ENCODE measurements at places on chromosomes 1 and 21.

GRCh38 chr1:103274886-103275285, 166.6 kb upstream of the COL11A1 start:
- no peak for DNase-seq

GRCh38 chr1:170596701-170597100, 64.7 kb downstream of the GORAB start:
- DNase-seq, result no peak

- DNase-seq, result no peak
Measured at GRCh38 chr1:84918726-84919336, 25.8 kb upstream of the LPAR3 start.

GRCh38 chr1:200323856-200324400, 85.9 kb downstream of the ZNF281 start:
- DNase-seq, result no peak

GRCh38 chr21:38993561-38993960, 187.8 kb downstream of the ETS2 start:
- DNase-seq, result peak; percentile 72

DNA sequence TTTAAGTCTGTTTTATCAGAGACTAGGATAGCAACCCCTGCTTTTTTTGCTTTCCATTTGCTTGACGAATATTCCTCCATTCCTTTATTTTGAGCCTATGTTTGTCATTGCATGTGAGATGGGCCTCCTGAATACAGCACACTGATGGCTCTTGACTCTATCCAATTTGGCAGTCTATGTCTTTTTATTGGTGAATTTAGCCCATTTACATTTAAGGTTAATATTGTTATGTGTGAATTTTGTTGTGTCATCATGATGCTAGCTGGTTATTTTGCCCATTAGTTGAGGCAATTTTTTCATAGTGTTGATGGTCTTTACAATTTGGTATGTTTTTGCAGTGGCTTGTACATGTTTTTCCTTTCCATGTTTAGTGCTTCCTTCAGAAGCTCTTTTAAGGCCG, 50.7 kb upstream of the PDE4B start:
- no peak for DNase-seq

DNA sequence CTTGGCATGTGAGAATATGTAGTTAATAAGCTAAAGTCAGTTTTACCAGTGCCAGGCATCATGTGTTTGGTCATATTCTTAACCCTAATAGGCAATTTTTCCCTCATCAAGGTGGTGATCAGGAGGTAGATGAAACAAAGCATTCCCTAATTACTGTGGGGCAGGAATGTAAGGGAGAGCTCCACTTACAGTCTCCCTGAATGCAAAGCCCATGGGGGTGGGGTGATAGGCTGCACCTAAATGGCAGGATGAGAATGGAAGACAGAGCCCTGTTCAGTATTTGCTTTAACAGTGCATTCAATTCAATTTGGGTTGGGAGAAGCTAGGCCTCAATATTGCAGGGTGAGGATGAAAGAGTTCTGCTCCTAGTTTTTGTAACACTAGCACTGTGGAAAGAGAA, 23.4 kb downstream of the ZNF678 start:
- no peak for DNase-seq

- no peak for DNase-seq
Measured at GRCh38 chr1:21647431-21648351, 21.5 kb downstream of the RAP1GAP start.

DNA sequence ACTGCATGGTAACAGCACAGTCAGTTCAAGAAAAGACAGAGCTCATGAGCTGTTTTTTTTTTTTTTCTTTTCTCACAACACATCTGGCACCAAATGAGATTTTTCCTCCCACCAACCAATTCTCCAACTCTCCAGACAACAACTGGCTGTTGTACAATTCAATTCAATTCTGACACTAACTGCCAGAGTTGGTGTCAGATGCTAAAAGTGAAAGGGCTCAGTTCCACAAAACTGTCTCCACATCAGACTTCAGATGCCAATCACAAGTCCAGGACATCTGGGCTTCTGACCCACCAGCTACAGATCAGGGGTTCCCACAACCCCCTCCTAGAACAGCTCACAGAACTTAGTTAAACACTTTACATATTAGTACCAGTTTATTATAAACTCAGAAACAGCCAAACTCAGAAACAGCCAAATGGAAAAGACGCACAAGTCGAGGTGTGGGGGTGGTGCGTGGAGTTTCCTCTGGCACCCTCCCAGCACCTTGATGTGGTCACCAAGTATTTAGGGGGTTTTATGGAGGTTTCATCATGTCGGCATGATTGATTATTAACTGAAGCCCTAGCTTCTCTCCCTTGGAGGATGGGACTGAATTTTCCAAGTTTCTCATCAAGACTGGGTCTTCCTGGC, 39.2 kb upstream of the LRRC8D start:
- no peak for DNase-seq

DNA sequence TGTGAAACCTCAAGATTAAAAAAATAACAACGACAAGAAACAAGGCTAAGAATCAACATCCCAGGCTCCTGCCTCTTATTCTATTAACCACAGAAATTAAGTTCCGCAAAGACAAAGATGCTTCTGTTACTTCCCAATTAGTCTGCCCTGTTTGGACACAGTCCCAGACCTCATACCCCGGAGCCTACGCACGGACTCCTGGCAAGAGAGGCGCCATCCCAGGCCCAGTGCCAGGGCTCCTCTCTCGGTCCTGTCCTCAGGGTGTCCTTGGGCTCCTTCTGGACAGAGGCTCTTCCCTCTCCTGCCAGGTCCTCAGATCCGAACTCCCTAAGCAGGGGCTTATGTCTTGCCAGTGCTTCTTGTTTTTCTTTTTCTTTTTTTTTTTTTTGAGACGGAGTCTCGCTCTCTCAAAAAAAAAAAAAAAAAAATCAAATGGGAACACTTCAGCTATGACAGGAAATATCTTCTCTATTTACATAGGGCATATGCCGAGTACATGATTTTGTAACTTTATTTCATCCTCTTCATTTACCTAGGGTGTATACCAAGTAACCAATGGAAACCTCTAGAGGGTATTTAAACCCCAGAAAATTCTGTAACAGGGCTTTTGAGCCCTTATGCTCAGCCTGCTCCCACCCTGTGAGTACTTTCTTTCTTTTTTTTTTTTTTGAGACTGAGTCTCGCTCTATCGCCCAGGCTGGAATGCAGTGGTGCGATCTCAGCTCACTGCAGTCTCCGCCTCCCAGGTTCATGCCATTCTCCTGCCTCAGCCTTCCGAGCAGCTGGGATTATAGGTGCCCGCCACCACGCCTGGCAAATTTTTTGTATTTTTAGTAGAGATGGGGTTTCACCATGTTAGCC, 11.7 kb upstream of the ENO1 start:
- peak; percentile 85 for DNase-seq

DNA sequence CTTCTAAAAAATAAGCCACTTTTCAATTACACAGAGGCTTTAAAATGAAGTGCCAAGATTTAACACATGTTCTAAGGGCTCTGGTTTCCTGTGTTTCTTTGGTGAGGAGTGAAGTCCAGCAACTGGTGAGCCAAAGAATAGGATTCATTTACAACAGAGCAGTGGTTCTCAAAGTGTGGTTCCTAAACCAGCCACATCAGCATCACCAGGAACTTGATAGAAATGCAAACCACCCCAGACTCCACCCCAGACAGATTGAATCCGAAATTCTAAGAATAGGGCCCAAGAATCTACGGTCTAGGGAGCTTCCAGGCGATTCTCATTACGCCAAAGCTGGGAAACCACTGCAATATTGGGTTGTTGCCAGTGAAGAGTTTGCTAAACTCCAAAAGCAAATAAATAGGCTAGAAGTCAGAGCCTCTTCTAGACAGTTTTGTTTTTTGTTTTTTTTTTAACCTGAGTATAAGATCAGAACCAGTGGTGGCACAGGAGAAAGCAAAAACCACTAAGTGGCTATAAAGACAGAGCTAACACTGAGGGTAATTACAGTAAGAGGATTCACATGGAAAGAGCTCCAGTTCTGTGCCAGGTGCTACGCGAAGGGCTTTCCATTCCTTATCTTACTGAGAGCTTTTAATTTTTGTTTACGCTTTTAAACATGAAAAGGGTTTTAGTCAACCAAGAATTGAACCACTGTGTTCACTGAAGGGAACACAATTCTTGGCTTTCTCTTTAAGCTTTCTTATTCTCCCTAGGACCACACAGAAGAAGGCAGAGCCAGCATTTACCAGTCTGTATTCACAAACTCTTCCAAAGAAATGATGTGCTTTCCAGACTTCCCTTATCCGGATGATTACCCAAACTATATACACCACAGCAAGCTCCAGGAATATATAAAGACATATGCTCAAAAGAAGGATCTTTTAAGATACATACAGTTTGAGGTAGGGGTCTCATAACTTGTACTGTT, 42.4 kb upstream of the FMO2 start:
- DNase-seq, result peak; percentile 30

- DNase-seq, result no peak
Measured at GRCh38 chr1:216285052-216285451, 138.2 kb downstream of the USH2A start.

GRCh38 chr1:18148461-18148860, 40.9 kb downstream of the IGSF21 start:
- DNase-seq, result no peak

DNA sequence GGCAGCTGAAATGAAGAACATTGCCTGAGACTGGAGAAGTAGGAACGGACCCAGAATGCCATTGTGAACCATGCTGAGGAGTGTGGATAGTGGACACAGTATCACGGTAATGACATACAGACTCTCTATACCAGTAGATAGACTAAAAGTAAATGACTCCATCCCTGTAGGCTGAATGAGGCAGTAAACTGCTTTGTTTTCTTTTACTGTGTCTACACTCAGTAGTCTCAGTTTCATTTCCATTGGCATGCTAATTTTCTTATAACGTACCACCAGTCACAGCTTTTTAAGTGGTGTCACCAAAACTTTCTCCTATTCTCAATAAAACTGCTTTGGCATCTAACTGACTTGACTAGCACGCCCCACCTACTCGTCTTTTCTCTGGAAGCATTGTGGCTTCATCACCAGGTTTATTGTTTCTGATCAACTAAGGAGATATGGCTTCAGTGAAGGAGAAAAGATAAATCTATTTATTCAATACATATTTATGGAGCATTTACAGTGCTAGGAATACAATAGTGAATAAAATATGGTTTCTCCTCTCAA, 8.4 kb upstream of the ZNF697 start:
- no peak for DNase-seq

GRCh38 chr1:165356876-165357275, 361 bp upstream of the LMX1A start:
- DNase-seq, result no peak

DNA sequence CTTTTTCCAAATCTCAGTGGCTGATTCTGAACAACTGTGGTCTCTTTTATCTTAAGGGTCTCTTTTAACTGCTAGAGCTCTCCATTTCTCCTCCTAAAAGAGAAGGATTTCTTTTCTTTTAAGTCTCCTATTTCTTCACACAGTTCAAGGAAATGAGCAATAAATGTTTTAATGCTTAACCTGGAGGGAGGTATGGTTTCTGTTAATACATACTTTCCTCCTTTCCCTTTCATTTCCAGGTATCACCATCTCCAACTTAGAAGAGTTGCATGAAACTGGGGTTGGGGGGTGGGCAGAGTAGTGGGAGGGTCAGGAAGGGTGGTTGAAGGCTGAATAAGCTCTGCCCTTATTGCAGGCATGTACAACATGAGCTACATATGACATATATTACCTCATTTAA, 31.4 kb downstream of the HSD3B2 start:
- no peak for DNase-seq

DNA sequence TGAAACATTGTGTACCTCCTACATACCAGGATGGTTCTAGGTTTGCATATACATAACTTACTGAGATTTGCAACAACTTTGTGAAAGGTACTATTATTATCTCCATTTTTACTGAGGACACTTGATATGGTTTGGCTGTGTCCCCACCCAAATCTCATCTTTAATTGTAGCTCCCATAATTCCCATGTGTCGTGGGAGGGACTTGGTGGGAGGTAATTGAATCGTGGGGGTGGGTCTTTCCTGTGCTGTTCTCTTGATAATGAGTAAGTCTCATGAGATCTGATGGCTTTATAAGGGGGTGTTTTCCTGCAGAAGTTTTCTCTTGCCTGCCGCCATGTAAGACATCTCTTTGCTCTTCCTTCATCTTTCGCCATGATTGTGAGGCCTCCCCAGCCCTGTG, 40.1 kb downstream of the IGSF21 start:
- no peak for DNase-seq

GRCh38 chr1:160104486-160104885, 6.1 kb upstream of the IGSF8 start:
- no peak for DNase-seq

GRCh38 chr1:231322880-231323530, 14.6 kb downstream of the EXOC8 start:
- DNase-seq, result no peak

Data from ovary (tissue), 10 donors.